Stimulated activated CD4-positive, alpha-beta T cell treated with anti-CD3 and anti-CD28 coated beads, TNF-alpha, amount 100 ng/mL, for 1 hour (primary cell): ENCODE measurements at places on chromosomes 12 and 14.

DNA sequence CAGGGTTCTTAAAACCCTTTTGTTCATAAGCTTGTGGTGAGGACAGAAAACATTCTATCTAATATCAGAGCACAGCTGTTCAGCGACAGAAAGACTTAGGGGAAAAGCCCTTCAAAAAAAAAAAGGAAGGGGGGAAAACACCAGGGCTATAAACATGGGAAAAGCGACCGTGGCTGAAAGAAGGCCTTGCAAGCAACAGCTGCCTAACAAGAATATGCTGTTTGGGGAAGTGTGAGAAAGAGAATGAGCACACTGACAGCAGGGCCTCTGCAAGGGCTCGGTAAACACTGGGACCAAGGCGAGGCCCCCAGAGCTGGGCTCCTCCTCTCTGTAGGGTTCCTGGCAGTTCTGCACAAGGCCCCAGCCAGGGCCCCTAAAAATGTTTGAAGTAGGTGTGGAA lies 27.4 kb upstream of the CCND2 start:
- no peak for DNase-seq

DNA sequence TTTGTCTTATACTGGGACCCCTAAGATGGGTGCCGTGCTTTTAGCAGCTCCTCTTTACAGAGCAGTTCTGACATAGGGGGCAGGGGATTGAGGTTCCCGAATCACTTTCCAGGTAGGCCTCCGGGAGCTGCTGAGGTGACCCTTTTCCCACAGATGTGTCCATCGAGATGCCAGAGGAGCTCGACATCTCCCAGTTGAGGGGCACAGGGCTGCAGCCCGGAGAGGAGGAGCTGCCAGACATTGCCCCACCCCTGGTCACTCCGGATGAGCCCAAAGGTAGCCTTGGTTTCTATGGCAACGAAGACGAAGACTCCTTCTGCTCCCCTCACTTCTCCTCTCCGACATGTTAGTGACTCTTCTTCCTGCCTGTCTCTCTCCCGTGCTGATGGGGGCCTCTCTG lies 4.3 kb upstream of the TPI1 start:
- DNase-seq = no peak

DNA sequence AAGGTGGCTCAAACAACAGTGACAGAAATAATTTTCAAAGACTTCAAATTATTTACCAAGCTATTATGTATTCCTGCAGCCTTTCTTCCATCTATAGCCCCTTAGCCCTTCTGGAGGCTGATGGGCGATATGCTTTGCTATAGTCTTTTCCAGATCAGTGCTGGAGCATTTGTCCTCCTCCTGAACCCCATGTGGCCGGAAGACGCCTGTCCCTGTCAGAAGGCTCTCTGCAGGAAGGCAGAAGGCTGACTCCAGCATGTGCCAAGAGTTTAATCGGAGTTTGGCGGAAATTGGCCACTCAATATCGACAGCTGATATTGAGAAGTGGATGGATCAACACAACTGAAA lies 49.3 kb upstream of the MAX start:
- DNase-seq = no peak

DNA sequence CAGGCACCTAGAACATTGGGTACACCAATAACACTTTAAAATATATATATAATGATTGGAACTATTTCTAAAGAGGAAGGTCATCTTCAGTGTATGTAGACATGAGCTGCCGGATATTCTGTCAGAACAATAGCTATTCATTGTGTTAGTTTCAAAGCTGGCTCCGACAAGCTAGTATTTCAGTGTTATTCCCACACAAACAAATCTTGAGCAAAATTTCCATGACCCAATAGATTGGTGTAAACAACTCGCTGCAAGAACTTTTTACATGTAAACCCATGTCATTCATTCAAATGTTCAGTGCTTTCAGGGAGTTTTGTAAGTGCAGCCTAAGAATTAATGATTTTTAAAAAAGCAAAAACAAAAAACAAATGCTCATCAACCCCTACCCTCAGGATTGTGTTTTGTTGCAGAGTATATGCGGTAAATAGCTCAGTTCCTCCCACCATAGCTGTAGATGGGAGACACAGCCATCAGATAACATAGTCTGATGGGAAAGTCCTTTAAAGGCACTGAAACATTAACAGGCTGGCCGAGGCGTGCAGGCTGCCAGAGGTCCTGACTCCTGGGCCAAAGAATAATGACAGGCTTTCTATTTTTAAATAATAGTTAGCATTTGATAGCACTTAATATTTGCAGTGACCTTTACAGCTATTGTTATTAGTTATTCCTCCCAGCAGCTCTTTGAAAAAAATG lies 150.3 kb upstream of the ARHGAP5 start:
- no peak for DNase-seq

GRCh38 chr12:57517187-57517586 lies 3.1 kb downstream of the DDIT3 start:
- DNase-seq = no peak

DNA sequence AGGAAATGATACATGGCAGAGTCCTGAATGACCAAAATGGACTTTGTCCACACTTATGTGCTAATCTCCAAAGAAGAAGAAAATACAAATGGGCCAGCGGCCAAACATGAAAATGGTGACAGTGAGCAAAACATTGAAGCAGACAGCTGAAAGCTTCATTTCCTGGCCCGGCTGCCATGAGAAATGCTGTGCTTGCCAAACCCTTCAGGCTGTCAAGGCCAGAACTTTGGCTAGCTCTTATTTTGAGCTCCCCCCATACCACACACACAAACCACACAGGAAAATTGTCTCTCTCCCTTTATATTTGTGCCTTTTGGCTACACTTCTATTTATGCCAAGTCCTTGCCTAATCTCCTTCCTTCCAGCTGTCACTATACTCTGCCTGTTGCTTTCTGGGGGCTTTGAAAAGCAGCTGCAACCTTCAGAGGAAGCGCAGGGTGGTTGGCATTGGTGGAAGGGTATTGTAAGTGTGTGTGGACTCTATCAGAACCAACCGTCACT lies 323.8 kb downstream of the RAD51B start:
- no peak for DNase-seq

DNA sequence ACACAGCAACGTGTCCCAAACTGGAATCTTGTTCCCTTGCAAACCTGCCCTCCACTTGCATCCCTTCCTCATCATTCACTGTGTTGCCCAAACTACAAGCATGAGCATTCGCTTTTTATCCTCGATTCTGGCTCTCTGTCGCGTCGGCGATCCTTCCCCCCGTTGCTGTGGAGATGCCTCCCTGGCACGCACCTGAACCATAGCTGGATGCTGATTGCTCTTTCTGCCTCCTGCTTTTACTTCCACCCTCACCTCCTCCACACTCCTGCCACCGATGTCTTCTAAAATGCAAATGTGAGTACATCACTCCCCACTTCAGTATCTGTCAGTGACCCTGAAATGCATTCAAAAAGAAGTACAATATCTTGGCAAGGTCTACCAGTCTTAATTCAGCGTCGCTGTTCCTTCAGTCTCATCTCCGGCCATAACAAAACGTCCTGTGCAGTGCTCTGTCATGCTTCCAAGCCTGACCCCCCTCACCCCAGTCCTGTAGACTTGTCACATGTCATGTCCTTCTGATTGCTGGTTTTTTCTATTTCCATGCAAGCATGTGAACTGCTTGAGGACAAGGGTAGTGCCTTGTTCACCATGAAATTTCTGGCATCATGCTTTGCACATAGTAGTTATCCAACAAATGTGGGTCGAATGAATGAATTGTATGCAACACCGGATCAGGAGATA lies 2.5 kb upstream of the PPP2R5C start:
- DNase-seq = no peak

DNA sequence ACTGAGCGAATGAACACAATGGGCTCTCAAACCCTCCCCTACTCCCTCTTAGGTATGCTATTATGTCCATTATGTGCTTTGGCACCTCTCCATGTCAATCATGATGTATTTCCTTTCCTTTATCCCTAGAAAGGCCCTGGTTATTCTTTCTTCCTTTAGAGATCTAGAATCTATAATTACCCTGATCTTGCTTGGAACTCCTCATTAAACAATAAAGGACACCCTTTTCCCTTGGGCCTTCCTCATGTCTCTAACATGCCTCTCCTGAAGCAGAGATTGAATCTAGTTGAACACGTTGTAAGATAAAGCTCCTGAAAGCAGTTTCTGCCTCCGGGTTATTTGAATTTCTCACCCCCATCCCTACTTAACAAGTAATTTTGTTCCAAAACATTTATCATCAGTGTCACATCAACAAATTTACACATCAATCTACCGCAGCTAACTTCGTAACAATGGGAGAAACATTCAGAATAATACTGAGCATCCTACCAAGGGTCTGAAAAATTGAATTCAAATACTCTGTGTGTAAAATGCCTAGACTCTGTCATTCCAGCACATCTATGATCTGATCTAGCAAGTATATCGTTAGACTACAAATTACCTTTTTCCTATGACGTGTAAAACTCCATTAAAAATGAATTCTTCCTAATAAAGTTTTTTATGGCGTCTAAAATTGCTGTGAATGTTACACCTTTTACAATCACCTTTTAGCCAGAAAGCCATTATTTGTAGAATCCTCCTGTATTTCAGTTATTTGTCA lies 5.4 kb downstream of the USP44 start:
- no peak for DNase-seq

- DNase-seq = no peak
Measured at GRCh38 chr12:52413782-52414345, 7.7 kb upstream of the KRT82 start.

DNA sequence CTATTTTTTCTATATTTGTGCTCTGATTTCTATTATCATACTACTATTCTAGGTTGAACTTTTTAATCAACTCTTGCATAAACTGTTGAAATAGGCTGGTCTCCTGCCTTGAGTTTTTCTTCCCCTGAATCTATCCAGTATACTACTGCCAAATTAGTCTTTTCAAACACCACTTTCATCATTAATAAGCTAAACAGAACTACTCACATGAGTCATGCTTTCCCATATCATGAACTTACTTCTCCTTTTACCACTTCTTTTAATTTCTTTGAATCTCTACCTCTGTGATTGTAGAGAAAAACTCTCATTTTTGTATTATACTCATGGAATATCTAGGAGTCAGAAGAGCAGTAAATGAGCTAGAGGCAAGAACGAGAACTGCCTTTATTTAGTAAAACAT lies 340.3 kb upstream of the PDE3A start:
- DNase-seq = no peak

DNA sequence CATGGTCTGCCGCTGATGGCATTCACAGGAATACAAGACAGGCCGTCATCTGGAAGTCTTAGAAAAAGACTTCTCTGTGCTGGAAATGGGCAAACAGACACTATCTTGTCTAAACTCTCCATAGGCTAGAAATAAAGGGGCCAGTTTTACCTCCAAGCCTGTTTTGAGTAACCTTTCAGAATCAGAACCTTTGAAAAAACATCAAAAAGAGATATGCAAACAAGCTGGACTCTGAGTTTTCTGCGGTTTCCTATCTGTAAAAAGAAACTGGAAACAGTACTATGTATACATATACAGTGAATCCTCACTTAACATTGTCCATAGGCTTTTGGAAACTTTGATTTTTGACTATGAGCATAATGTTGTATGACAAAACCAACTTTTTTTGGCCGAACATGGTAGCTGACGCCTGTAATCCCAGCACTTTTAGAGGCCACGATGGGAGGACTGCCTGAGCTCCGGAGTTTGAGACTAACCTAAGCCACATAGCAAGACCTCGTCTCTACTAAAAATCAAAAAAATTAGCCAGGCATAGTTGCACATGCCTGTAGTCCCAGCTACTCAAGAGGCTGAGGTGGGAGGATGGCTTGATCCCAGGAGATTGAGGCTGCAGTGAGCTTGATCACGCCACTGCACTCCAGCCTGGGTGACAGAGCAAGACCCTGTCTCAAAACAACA lies 92.9 kb upstream of the MAX start:
- no peak for DNase-seq

DNA sequence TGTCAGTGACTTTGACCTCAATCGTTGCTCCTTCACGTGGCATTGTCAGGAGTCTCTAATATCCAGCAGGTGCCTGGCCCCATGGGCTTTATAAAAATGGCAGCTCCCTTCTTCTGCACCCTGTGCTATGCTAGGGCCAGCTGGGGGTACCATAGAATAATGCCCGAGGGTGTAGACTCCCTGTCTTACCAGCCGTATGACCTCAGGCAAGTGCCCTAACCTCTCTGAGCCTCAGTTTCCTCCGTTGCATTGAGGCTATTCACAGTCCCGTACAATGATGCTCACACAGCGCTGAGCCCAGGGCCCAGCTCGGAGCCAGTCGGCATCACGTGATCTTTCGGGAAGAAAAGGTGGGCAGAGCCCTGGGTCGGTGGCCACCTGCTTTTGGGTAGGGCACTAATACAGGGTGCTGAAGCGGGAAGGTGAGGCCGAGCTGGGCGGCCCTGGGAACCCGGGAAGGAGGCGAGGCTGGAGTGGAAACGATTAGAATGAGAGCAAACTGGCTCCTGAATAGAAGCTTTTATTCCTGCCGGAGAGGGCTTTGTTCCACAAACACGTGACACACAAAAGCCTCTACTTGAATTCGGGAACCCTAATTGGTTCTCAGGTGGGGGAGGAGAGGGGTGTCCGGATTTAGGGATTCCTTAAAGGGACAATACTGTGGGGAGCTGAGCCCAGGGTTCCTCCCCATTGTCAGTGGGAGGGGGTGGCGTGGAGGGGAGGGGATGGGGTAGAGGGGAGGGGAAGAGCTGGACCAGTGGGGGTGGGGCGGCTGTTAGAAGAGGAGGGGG lies 19.9 kb upstream of the MSI1 start:
- DNase-seq = no peak
